HEK293T (cell line): ENCODE measurements at places on chromosomes 2 and 18.

DNA sequence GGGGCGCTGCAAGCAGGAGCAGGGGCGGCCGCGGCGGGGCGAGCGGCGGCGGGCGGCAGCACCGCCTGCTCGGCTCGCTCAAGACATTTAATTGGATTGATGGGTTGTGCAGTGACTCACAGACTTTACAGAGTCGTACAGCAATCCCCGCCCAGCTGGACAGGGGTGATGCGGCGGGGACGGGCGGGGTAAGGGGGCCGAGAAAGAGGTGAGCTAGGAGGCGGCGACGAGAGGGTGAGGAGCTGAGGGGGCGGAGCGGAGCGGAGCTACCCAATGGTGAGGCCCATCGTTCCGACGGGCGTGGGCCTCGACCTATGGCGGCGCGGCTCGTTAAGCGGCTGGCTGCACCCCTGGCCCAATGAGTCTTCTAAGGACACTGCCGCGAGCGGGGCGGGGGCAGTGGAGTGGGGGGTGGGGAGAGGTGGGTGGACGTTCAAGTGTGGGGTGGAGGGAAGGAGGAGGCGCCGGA is 97.1 kb upstream of the SERTAD2 start:
- peak; percentile 93 for DNase-seq

- no peak for DNase-seq
Measured at GRCh38 chr2:206217743-206218142, 56.7 kb upstream of the ZDBF2 start.

DNA sequence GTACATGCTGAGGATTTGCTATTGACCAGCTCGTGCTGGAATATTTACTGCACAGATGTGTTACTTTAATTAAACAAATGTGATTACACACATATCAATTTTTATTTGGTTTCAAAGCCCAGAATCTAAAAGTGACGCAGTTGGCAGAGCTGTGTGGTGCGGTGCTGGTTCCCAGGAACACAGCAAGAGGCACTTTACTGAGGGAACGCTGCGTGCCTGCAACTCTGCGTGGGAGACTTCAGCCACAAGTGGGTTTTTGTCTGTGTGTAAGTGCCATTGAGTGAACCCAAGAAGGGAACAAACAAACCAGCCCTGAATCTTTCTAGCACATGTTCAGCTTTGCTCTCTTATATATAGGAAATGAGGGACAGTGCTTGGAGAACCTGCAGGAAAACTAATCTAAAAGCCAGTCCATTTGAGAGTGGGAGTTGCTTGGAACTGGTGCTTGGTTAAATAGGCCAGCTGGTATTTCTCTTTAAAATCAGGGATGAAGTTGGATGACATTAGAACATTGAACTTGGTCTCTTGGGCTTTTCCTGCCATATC is 196.6 kb upstream of the CELF4 start:
- DNase-seq, result no peak

GRCh38 chr2:238254095-238254723 is 14.4 kb upstream of the HES6 start:
- no peak for DNase-seq

GRCh38 chr2:20523073-20523798 is 76.4 kb downstream of the RHOB start:
- no peak for DNase-seq

- DNase-seq, result no peak
Measured at GRCh38 chr18:36468161-36468560, 170.6 kb downstream of the FHOD3 start.

- DNase-seq, result no peak
Measured at GRCh38 chr2:5504756-5505155, 187.4 kb upstream of the SOX11 start.

- no peak for DNase-seq
Measured at GRCh38 chr2:7627583-7627982, 710.4 kb downstream of the RNF144A start.

GRCh38 chr2:119683713-119684443 is 4.9 kb downstream of the TMEM177 start:
- DNase-seq, result no peak

GRCh38 chr2:47232738-47233415 is 77.8 kb upstream of the STPG4 start:
- no peak for DNase-seq

GRCh38 chr2:236896688-236897087 is 189.0 kb upstream of the COPS8 start:
- no peak for DNase-seq

DNA sequence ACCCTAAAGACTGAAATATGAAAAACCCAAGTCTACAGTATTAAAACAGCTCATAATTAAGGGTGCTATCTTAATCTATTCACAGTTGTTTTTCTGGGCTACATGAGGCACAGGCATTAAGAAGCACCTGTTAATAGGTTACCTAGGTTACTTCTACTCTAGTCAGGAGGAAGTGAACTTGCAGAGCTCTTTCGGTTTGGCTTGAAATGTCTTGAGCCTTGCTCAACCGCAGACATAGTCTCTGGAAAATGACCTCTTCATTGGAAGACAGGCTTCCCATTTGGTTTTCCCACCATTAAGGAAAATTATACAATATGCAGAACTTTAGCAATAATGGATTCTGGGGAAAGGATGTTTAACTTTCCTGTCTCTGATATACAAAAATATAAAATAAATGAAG is 142.3 kb upstream of the KCNJ3 start:
- no peak for DNase-seq
